ENCODE measurements at places on chromosomes 3 and 15.

- DNase-seq = no peak
These were observed 32.5 kb downstream of the PLXNA1 start for GRCh38 chr3:127015282-127016042.

- no peak for DNase-seq
These were observed 338.2 kb upstream of the ATP10A start for GRCh38 chr15:26201177-26201858.

DNA sequence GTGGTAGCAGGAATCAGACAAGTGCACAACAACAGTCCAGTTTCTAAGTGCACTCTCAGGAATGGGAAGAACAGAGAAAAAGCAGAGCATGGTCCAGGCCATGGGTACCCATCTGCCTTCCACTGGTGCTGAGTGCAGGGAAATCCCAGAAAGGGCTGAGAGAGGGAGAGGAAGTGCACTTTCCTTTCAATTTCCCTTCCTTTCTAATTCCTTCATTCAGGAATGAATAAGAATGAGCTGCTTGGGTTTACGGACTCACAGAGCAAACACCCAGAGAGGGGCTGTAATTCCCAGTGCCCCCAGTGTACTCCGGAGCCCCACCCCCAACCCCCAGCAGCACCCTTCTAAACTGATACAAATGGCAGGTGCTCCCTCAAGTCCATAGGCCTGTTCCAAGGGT is 300.6 kb downstream of the FOXP1 start:
- no peak for DNase-seq

GRCh38 chr3:153252963-153253362 is 90.9 kb downstream of the RAP2B start:
- DNase-seq = no peak

DNA sequence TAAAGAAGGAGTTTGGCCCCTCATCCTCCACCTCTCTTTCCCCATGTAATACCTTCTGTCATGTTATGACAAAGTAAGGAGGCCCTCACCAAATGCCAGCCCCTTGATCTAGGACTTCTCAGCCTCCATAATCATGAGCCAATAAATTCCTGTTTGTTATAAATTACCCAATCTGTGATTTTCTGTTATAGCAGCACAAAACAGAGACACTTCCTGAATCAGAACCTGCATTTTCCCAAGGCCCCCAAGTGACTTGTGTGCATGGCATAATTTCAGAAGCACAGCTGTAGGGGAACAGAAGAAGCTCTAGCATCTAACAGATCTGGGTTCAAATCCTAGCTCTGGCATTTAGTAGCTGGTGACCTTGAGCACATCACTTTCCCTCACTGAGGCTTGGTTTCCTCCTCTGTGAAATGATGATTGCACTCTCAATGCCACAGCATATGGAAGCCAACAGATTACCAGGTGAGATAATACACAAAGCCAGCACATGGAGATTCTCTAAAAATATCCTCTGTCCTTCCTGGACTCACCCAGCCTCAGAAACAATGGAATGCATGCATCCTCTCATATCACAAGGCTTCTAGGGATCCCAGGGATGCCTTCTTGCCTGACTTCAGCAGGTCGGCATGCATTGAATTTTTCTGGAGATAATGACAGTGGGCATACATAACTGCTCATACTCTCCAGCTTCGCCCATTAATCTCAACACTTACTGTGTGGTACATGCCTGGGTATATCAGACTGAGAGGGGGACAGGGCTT is 26.3 kb downstream of the TLNRD1 start:
- no peak for DNase-seq

GRCh38 chr3:149296972-149297371 is 36.5 kb downstream of the TM4SF18 start:
- no peak for DNase-seq

DNA sequence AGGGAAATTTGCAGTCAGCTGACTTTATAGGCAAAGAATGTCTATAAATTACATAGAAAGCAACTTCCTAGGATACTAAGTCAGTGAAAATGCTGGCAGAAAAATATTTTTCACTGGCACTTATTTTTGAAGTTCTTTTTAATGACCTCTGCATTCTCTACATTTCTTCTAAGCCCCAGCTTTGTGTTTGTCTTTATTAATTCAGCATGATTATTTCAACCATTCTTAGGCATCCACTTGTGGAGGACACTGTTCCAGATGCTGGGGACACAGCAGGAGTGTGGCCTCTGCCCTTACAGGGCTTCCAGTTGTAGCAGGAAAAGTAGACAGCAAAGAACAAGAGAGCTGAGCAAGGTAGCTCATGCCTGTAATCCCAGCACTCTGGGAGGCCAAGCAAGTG is 15.0 kb downstream of the LRRK1 start:
- DNase-seq = no peak

- no peak for DNase-seq
These were observed 50.6 kb downstream of the TBL1XR1 start for GRCh38 chr3:177146646-177147045.

GRCh38 chr15:46366360-46367007 is 731.7 kb downstream of the SQOR start:
- no peak for DNase-seq

- DNase-seq = no peak
These were observed 129.1 kb upstream of the SMAD3 start for GRCh38 chr15:66936109-66936860.

DNA sequence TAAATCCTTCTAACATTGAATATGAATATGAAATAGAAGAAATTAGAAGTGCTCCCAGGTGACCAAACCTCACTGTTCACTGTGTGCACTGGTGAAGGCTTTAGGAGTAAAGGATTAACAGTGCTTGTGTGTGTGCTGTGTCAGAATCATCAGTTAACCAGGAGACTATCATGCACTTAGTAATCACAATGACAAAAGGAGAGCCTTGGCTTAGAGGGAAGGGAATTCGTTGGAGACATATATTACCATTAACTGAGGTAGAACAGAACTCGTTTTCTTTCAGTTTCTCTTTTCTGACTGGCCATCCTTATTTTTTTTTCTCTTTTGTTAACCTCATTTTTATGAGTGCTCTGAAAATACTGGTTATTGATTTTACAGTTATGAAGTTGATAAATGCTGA is 213.3 kb upstream of the GBE1 start:
- DNase-seq = no peak

GRCh38 chr3:187987187-187987586 is 166.8 kb upstream of the LPP start:
- no peak for DNase-seq
